Nucleus accumbens (tissue), 56 donors: ENCODE measurements at places on chromosomes 7 and 10.
A peak's percentile ranks its signal among the peaks of the same experiment; 100 is the strongest.

DNA sequence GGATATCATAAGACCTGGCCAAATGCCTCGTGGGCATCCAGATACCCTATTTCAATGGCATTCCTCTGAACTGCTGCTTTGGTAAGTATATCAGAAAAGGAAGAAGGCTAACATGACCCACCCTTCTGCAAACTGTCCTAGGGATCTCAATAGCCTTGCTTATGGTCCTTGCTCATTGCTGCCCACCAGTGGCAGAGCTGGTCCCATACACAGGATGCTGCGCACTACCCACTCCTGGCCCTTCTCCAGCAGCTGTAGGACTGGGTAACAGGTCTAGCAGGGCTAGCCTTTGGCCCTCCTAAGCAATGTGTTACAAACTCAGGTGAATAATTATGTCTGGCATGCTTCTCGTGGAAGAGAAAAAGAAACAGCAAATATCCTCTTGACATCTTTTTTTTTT is 72.5 kb downstream of the C10orf90 start:
- peak; percentile 56 for DNase-seq

- DNase-seq: no peak
Observed at GRCh38 chr10:75410132-75411005, 8.8 kb upstream of the ZNF503 start.

GRCh38 chr10:3698312-3698711 is 86.7 kb downstream of the KLF6 start:
- DNase-seq: no peak

- no peak for DNase-seq
Observed at GRCh38 chr7:101164071-101164840, 1.1 kb downstream of the VGF start.

DNA sequence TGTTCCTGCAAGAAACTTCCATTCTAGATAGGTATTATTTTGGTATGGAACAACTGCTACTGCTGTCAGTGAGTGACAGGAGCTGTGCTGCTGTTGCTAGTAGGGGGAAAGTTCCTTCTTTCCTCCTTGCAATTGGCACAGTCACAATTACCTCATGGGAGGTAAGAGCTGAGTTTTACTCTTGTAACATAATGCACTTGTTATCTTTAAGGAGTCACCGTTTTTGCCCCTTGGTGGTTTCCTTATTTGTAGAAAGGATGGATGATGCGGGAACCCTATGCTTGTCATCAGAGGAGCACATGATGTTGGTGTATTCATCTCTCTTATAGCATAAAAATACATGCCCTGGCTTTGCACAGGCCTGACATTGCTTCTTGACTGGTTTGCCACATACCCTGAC is 234.7 kb upstream of the NPY start:
- no peak for DNase-seq

- no peak for DNase-seq
Observed at GRCh38 chr7:1998146-1998545, 234.6 kb downstream of the MAD1L1 start.

- DNase-seq: no peak
Observed at GRCh38 chr7:22694597-22695207, 32.3 kb upstream of the IL6 start.

- DNase-seq: no peak
Observed at GRCh38 chr7:26759108-26759507, 105.3 kb downstream of the SKAP2 start.

DNA sequence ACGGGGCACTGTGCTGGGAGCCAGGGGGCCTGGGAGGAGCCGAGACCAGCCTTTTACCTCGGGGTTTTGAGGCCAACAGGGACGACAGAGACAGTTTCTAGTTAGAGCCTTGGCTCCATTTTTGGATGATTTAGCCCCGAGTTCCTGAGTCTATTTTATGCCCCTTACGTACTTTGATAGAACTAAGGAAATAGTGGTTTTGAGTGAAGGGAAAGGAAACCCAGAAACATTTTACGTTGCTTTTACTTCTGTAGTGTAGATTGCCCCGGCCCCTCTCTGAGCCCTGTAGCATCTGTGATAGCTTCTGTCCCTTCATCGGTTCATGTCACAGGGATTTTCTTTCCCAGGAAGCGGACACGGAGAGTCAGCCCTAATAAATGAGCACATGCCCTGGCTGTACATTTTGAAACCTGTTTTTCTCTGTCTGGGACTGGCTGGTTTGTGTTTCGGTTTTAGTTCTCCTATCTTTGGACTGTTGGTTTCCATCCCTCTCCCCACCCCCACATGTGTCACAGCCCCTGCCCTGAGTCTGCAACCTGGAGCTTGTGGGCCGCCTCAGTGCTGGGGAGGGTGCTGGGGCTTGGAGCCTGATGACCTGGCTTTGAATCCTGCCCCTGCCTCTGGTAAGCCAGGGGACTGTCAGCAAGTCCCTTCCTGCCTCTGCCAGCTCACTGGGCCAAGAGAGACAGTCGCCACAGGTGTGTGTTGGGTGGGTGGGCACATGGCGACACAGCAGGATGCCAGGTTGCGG is 6.9 kb upstream of the ORAI2 start:
- DNase-seq: no peak

DNA sequence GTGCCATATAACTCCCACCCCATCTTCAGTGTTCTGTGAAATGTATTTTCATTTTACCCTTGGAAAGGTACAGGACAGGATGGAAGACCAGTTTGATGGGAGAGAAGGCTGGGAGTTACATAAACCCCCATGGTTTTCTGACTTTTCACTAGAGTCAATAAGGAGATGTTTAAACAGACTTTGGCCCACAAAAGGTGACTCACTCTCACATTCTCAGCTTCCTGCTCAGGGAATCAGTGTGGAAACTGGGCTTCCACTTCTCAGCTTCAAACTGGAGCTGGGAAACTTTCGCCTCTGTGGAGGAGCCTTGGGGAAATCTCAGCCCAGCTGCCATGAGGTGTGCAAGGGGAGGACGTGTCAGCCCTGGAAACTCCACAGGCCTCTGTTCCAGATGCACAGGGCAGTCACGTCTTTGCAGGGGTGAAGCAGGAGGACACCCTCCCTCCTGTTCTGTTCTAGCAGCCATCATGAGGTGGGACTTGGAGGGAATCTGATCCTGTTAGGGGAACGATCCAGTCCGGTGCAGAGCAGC is 560.5 kb upstream of the GALNT17 start:
- DNase-seq: no peak

- no peak for DNase-seq
Observed at GRCh38 chr7:138963675-138964074, 17.5 kb downstream of the KIAA1549 start.

DNA sequence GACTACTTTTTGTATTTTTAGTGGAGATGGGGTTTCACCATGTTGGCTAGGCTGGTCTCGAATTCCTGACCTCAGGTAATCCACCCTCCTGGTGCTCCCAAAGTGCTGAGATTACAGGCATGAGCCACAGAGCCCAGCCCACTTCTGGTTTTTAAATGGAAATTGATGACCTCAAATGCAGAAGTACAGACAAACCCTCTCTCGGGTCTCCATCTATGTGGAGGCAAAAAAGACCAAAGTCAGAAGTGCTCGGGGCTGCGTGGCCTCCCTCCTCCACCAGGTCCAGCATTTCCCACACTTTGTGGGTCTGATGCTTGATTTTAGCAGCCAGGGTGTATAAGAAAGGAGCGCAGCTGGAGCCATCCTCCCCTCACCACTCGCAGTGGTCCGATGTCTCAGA is 187.3 kb upstream of the AUTS2 start:
- DNase-seq: no peak

- no peak for DNase-seq
Observed at GRCh38 chr10:32244421-32245207, 102.3 kb downstream of the EPC1 start.

DNA sequence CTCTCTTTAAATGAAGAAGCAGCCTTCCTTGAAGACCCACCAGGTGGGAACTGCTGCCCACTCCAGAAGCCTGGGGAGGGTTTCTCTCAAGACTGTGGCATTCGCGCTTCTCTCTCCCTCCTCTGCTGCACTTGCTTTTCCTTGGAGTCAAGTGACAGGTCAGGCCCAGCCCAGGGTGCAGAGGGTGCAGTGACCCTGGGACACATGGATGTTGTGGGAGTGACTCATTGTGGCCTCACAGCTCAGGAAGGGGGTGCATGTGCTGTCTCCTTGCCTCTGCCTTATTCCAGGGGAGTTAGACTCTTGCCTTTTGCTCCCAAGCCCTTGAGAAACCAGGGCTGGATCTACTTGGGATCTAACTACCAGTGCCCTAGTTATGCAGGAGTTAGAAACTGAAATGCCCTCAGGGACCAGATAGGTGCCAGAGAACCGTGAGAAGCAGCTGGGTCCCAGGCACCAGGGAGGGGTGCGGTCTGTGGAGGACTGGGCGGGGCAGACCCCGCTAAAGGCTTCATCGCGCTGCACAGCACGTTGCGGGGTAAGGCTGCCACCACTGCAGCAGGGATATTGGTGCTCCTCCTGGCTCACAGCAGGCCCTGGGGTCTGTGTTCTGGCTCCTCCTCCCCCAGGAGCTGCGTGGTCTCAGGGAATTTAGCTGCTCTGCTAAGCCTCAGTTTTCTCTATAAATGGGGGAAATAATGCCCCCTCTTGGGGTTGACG is 11.4 kb downstream of the FAM241B start:
- DNase-seq: no peak

DNA sequence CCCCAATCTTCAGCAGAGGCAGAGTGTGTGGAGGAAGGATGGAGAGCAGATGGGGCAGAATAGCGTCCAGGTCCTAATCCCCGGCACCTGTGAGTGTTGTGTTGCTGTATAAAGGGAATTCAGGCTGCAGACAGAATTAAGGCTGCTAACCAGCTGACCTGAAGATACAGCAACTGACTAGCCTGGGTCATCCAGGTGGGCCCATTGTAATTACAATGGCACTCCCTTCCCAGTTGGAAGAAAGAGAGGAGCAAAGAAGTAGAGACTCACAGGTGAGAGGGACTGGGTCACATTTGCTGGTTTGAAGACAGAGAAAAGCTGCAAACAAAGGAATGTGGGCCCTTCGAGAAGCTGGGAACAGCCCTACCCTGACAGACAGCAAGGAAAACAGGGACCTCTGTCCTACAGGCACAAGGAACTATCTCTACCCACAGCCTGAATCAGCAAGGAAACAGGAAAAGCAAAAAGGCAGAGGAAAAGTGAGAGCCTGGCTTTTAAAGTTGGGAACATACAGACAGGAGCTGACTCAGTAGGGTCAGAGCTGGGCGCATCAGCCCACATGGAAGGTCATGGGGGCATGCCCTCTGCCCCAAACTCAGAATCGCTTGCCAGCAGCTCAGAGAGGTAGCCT is 11.6 kb upstream of the TMEM72 start:
- no peak for DNase-seq

DNA sequence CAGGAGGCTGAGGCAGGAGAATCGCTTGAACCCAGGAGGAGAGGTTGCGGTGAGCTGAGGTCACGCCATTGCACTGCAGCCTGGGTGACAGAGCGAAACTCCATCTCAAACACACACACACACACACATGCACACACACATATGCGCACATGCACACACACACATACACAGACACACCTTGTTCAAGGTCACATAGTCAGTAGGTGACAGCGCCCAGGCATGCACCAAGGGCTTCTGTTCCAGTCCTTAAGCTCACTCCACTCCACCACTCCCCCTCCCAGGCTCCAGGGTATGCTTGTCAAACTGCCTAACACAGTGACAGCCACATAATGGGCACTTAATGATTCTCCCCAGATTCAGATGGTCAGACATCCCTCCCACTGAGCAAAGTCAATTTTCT is 37.0 kb downstream of the KCNMA1 start:
- DNase-seq: no peak

DNA sequence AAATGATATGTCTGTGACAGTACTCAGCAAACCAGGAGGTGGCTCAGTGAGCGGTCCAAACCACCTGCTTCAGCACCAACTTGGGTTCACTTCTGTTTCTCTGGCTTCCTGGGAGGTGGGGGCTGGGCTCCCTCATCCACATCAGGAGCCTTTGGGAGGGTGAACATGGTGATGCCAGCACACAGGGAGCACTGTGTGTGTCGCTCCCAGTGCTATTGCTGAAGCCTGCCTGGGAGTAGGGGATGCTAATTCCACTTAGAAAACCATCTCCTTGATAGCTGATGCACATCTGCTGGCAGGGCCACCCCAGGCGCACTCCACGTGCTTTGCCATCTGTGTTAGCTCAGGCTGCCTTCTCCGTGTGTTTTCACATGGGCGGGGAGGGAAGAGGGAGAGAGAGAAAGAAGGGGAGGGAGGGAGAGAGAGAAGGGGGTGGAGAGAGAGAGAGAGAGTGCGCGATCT is 58.0 kb downstream of the RAMP3 start:
- DNase-seq: no peak

GRCh38 chr10:6398399-6398798 is 181.7 kb downstream of the PRKCQ start:
- DNase-seq: no peak

DNA sequence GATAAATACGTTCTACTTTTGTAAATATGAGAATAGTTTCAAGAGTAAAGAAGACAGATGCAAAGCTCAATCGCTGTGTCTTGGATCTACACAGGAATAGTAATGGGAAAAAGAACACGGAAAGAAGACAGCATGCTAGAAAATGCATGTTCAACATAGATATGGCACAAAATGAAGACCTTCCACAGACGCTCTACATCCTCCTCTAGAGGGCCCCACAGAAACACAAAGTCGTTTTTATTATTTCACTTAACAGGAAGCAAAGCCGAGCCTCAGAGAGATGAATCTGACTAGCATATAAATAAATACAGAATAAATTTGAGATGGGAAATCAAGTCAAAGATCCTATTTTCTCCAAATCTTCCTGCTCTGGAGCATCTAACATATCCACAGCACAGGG is 292.6 kb downstream of the PARD3 start:
- DNase-seq: no peak

DNA sequence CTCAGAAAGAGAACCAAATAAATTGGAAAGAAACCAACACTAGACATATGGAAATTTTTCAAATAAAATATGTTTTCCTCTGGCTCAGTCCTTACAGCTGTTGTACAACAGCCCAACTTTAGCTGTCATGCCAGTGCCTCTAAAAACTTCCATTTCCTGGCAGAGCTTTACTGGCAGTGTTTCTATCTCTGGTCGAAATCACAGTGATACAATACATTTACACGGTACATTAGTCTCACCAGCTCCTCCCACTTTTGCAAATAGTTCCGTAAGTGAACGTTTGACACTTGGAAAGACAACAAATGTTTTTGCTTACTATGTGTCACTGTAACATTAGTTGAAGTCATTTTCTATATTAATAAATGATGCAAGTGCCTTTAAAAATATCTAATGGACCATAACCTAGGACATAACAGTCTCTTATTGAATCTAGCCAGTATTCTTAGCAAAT is 29.8 kb downstream of the BCAP29 start:
- DNase-seq: no peak

- DNase-seq: no peak
Observed at GRCh38 chr7:22151901-22152300, 205.1 kb downstream of the RAPGEF5 start.

- no peak for DNase-seq
Observed at GRCh38 chr7:30382607-30383006, 96.0 kb downstream of the NOD1 start.

DNA sequence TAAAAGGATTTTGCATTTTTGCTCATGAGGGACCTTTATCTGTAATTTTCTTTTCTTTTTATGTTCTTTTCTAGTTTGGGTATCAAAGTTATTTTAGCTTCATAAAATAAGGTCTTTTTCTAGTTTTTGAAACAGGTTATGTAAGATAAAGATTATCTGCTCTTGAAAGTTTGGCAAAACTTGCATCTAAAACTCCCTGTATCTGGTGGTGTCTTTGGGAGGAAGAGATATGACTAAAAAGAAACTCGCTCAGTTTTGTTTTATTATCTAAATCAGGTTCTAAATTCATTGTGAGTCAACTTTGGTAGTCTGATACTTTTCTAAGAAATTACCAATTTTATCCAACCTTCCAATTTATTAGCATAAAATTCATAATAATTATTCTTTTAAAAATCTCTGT is 55.1 kb downstream of the VCL start:
- DNase-seq: no peak

- no peak for DNase-seq
Observed at GRCh38 chr7:101778026-101778580, 39.3 kb upstream of the CUX1 start.
